Fibroblast of villous mesenchyme (primary cell): ENCODE measurements at places on chromosomes 16 and 17. TPM values are rescaled to one million over a fixed set of nuclear protein-coding genes. Genes with fewer than 3 reads are reported as not detected.

GRCh38 chr16:24540602-24541210, 1.3 kb downstream of the RBBP6 start:
- DNase-seq = peak; percentile 31

DNA sequence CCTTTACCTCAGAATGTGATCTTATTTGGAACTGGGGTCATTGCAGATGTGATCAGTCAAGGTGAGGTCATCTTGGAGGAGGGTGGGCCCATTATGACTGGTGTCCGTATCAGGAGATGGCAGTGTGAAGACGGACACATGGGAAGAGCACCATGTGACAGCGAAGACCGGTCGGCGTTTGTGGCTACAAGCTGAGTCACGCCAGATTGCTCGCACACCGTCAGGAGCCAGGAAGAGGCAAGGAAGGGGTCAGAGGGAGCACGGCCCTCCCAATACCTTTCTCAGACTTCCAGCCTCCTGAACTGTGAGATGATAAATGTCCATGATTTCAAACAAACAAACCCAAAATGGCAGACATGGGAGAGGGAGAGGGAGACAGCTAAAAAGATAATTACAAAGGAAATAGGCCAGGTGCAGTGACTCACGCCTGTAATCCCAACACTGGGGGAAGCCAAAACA, 13.2 kb downstream of the STARD3 start:
- no peak for DNase-seq

- DNase-seq = no peak
Observed at GRCh38 chr16:78516006-78516736, 416.7 kb downstream of the WWOX start.

- peak; percentile 37 for DNase-seq
Observed at GRCh38 chr17:69499318-69499717, 84.8 kb downstream of the MAP2K6 start.

DNA sequence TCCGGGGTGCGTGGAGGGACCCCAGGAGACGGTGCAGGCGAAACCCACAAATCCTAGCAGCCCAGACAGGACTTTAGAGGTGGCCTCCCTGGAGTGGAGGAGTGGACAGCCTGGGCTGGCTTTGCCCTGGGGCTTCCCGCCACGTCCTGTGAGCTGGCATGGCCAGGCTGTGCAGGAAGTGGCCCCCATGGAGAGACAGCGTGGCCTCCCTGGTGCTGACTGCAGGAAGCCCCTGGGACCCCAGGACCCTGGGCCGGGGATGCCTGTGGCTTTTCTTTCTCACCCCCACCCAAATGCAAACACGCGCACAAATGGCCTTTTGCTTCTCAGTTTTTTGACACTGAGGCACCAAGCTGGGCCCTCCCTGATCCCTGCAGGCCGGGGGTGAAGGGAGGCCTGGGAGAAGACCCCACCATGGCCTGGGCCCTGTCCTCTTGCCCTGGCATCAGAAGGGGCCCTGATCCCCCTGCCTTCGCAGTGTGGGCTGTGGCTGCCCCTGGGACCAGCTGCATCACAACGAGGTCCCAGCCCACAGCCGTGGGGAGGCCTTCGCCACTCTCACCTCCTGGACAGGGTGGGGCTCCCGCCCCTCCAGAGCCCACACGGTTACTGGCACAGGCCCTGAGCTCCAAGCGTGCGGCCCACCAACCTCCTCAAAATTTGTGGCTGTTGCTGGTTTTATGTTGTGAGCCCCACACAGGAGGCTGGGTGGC, 51.6 kb upstream of the PABPN1L start:
- no peak for DNase-seq

DNA sequence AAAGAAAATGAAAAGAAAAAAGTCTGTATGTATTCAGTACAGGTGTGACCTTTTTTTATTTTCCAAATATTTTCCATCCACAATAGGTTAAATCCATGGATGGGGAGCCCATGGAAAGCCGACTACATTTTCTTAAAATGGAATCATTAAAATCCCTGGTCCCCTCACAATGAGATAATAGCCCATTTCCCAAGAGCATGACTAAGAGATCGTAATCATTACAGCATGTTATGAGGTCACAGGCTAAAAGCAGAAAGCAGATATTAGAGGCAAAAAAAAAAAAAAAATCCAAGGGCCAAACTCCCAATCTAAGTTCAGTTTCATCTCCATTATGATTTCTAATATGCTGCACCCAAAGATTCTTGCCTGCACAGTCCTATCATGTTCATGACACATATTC, 44.7 kb downstream of the CYTH1 start:
- DNase-seq = peak; percentile 86

The CBFA2T3 gene
- total RNA-seq = not detected in 2 replicates

The GLOD4 gene
- 31.2 and 40.2 TPM in 2 replicates for total RNA-seq
